ENCODE measurements at places on chromosomes 12 and 14.
A peak's percentile ranks its signal among the peaks of the same experiment; 100 is the strongest.

- no peak overlapping the region for H3K4me3 ChIP-seq
- H3K4me1 ChIP-seq: no peaks in the 10 kb centered on the region
- no peaks in the 10 kb centered on the region for H3K27me3 ChIP-seq
- H3K36me3 ChIP-seq: no peaks in the 10 kb centered on the region
- H3K27ac ChIP-seq: no peak overlapping the region
These were observed 192.9 kb downstream of the SEC23A start for GRCh38 chr14:38910092-38910491.

GRCh38 chr12:93130366-93131054, 201.4 kb upstream of the EEA1 start:
- DNase-seq: no peak
- no peaks in the 10 kb centered on the region for H3K36me3 ChIP-seq
- no peaks in the 10 kb centered on the region for H3K27me3 ChIP-seq
- no peak overlapping the region for H3K4me3 ChIP-seq

GRCh38 chr12:128259556-128260070, 7.4 kb upstream of the TMEM132C start:
- H3K27ac ChIP-seq: no peak overlapping the region
- DNase-seq: peak; percentile 70
- H3K4me3 ChIP-seq: no peak overlapping the region
- H3K4me1 ChIP-seq: no peaks in the 10 kb centered on the region
- H3K27me3 ChIP-seq: no peaks in the 10 kb centered on the region
- H3K36me3 ChIP-seq: no peaks in the 10 kb centered on the region

GRCh38 chr12:58920961-58921861, 907 bp upstream of the LRIG3 start:
- no peaks in the 10 kb centered on the region for H3K27me3 ChIP-seq
- H3K4me1 ChIP-seq: peaks cover 27% of the 10 kb centered on the region
- no peak for DNase-seq
- H3K27ac ChIP-seq: peak overlapping the region; percentile 94
- H3K36me3 ChIP-seq: no peaks in the 10 kb centered on the region

- no peaks in the 10 kb centered on the region for H3K36me3 ChIP-seq
- DNase-seq: peak; percentile 26
- no peaks in the 10 kb centered on the region for H3K27me3 ChIP-seq
- peaks cover 5% of the 10 kb centered on the region for H3K4me1 ChIP-seq
- no peak overlapping the region for H3K27ac ChIP-seq
These were observed 90.6 kb downstream of the PAPOLA start for GRCh38 chr14:96592591-96593386.

- H3K4me1 ChIP-seq: peaks cover 22% of the 10 kb centered on the region
- DNase-seq: no peak
- no peak overlapping the region for H3K4me3 ChIP-seq
- H3K27ac ChIP-seq: no peak overlapping the region
These were observed 747 bp downstream of the HSPB8 start for GRCh38 chr12:119179335-119180021.

DNA sequence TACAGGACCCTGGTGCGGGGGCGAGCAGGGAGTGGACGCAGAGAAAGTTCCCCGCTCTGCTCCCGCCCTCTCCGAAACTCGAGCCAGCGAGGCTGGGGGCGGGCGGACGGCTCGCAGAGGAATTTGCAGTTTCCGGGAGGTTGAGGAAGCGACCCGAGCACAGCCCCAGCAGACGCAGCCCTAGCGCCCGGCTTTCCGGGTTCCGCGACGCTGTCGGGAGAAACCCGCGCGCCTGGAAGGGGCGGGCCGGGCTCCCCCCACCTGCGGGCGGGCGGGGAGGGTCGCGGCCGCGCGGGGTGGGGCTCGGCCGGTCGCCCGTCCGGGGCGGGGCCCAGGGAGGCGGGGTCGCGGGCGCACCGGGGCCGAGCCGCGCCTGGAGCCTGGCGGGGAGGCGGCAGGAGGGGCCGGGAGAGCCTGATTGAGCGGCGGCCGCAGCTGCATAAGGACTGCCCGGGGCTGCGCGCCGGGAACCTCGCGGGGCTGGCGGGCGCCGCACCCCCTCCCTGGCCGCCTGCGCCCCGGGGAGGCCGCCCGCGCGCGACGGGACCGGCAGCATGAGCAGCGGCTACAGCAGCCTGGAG, at the start of gene RASSF3:
TSS of gene RASSF3 (plus strand) at position 417 of the 581 bp plus-strand sequence. CDS start at position 555, 138 bp downstream.
- peak; percentile 74 for DNase-seq
- peak within 1 kb of the TSS; percentile 96 for H3K27ac ChIP-seq
- H3K27me3 ChIP-seq: no peaks in the 10 kb centered on the region
- H3K36me3 ChIP-seq: no peaks in the 10 kb centered on the region

GRCh38 chr14:93946104-93946503, 19.0 kb downstream of the FAM181A start:
- no peak overlapping the region for H3K27ac ChIP-seq
- DNase-seq: no peak
- no peaks in the 10 kb centered on the region for H3K36me3 ChIP-seq
- H3K4me3 ChIP-seq: no peak overlapping the region
- peaks cover 10% of the 10 kb centered on the region for H3K4me1 ChIP-seq

- no peaks in the 10 kb centered on the region for H3K4me1 ChIP-seq
- H3K4me3 ChIP-seq: no peak overlapping the region
- no peaks in the 10 kb centered on the region for H3K36me3 ChIP-seq
- no peak for DNase-seq
- H3K27ac ChIP-seq: no peak overlapping the region
These were observed 53.4 kb upstream of the NAV3 start for GRCh38 chr12:77777274-77777673.

DNA sequence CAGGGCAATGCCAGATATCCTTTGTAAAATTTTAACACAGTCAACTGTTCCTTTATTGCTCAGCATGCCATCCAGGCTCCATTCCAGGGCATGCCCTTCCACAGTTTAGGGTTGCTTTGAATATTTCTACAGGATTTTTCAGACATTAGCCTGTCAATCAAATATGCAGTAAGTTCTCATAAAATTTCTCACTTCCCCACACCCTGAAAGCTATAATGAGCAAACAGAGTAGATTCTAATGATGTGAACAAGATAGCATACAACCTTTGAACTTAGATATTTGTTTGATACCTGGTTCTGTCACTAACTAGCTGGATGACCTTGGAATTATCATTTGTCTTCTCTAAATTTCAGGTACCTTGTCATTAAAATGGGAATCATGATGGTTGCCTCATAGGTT, 251.2 kb downstream of the SYT1 start:
- no peaks in the 10 kb centered on the region for H3K36me3 ChIP-seq
- no peak overlapping the region for H3K27ac ChIP-seq
- no peak overlapping the region for H3K4me3 ChIP-seq

DNA sequence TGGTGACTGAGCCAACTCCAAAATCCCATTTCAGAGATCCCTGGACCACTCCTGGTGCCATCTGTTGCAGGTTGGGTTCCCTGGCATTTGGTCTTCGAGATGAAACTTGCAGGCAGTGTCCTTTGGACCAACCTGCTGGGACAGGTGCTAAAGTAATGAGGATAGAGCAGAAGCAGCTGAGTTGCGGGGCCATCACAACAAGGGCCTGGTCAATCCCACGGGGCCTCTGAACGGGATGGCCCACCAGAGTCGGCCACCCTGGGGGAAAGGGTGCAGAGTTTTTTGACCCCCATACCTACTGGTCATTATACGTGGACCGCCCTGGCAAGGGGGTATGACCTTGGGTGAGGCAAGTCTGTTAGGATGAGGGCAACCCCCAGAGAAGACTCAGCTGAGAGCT, 39.3 kb downstream of the DLK1 start:
- H3K27ac ChIP-seq: no peak overlapping the region
- DNase-seq: no peak
- H3K4me1 ChIP-seq: peaks cover 14% of the 10 kb centered on the region
- H3K4me3 ChIP-seq: no peak overlapping the region
- H3K27me3 ChIP-seq: no peaks in the 10 kb centered on the region

- no peaks in the 10 kb centered on the region for H3K4me1 ChIP-seq
- no peaks in the 10 kb centered on the region for H3K36me3 ChIP-seq
- H3K27me3 ChIP-seq: peaks cover 2% of the 10 kb centered on the region
- no peak overlapping the region for H3K27ac ChIP-seq
- no peak for DNase-seq
These were observed 134.2 kb downstream of the TMEM30B start for GRCh38 chr14:61146899-61147298.

GRCh38 chr14:94710731-94711130, 59.2 kb downstream of the GSC start:
- no peak overlapping the region for H3K27ac ChIP-seq
- no peak overlapping the region for H3K4me3 ChIP-seq
- no peaks in the 10 kb centered on the region for H3K36me3 ChIP-seq
- no peaks in the 10 kb centered on the region for H3K4me1 ChIP-seq
- DNase-seq: no peak

GRCh38 chr14:103002578-103003350, 54.6 kb downstream of the CDC42BPB start:
- no peaks in the 10 kb centered on the region for H3K27me3 ChIP-seq
- no peak overlapping the region for H3K4me3 ChIP-seq
- H3K36me3 ChIP-seq: peaks cover 16% of the 10 kb centered on the region
- DNase-seq: no peak
- no peaks in the 10 kb centered on the region for H3K4me1 ChIP-seq
- H3K27ac ChIP-seq: no peak overlapping the region

DNA sequence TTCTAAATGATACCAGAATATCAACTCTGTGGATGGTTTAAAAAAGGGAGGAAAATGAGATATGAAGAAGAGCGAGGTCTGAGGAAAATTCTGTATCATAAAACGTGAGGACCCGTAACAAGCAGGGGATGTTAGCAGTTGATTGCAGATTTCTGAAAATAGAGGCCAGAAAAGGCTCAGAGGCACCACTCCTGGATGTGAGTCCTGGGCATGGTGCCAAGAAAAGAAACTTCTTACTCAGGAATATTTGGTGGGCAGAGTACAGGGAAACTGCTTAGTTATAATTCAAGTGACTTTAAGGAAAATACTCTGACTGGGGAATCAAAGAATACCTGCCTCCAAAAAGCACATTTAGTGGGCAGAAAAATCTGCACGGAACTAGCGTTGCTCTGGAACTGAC, 85.5 kb downstream of the PRICKLE1 start:
- H3K27ac ChIP-seq: no peak overlapping the region
- no peaks in the 10 kb centered on the region for H3K4me1 ChIP-seq
- H3K36me3 ChIP-seq: no peaks in the 10 kb centered on the region
- no peak overlapping the region for H3K4me3 ChIP-seq
- H3K27me3 ChIP-seq: no peaks in the 10 kb centered on the region
- DNase-seq: no peak

- H3K27ac ChIP-seq: no peak overlapping the region
- H3K27me3 ChIP-seq: no peaks in the 10 kb centered on the region
- no peaks in the 10 kb centered on the region for H3K4me1 ChIP-seq
- peak overlapping the region; percentile 11 for H3K4me3 ChIP-seq
- DNase-seq: no peak
These were observed 6.5 kb downstream of the SLC22A17 start for GRCh38 chr14:23345987-23346692.

- no peak overlapping the region for H3K4me3 ChIP-seq
- H3K27me3 ChIP-seq: no peaks in the 10 kb centered on the region
- H3K27ac ChIP-seq: no peak overlapping the region
- H3K4me1 ChIP-seq: peaks cover 14% of the 10 kb centered on the region
- DNase-seq: no peak
- no peaks in the 10 kb centered on the region for H3K36me3 ChIP-seq
These were observed 14.5 kb upstream of the TFCP2 start for GRCh38 chr12:51187370-51187987.

- H3K36me3 ChIP-seq: no peaks in the 10 kb centered on the region
- no peak overlapping the region for H3K4me3 ChIP-seq
- no peak for DNase-seq
These were observed 26.4 kb downstream of the ITPR2 start for GRCh38 chr12:26806556-26806955.

- no peak overlapping the region for H3K4me3 ChIP-seq
- H3K4me1 ChIP-seq: no peaks in the 10 kb centered on the region
- no peak for DNase-seq
- H3K36me3 ChIP-seq: no peaks in the 10 kb centered on the region
- peaks cover 5% of the 10 kb centered on the region for H3K27me3 ChIP-seq
These were observed 17.9 kb downstream of the CPM start for GRCh38 chr12:68915055-68915454.

GRCh38 chr12:102759466-102759865, 157.6 kb downstream of the PAH start:
- no peaks in the 10 kb centered on the region for H3K27me3 ChIP-seq
- H3K36me3 ChIP-seq: no peaks in the 10 kb centered on the region
- no peaks in the 10 kb centered on the region for H3K4me1 ChIP-seq
- DNase-seq: no peak

DNA sequence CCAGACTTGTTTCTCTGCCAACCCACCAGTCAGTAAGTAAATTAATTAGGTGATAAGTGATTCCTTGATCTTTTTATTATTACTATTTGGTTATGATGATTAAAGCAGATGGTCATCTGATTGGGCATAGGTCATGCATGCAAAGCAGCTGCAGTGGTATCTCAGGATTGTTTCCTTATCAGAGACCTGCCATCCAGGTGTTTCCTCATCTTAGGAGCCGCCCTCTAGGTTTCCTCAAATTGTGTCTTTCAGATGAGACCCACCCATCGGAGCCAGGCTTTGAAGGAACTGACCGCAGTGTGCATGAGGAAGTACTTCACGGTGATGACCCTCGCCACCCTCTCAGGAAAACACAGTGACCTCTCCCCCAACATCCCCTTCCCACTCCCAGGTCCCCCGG, 63.3 kb downstream of the ZFP36L1 start:
- H3K36me3 ChIP-seq: no peaks in the 10 kb centered on the region
- H3K27ac ChIP-seq: no peak overlapping the region

- no peak overlapping the region for H3K4me3 ChIP-seq
- H3K4me1 ChIP-seq: peaks cover 1% of the 10 kb centered on the region
- no peaks in the 10 kb centered on the region for H3K36me3 ChIP-seq
- no peaks in the 10 kb centered on the region for H3K27me3 ChIP-seq
- H3K27ac ChIP-seq: no peak overlapping the region
These were observed 124.5 kb downstream of the BTG1 start for GRCh38 chr12:92020983-92021665.

GRCh38 chr14:34050606-34051005, 99.7 kb upstream of the EGLN3 start:
- no peaks in the 10 kb centered on the region for H3K27me3 ChIP-seq
- no peaks in the 10 kb centered on the region for H3K4me1 ChIP-seq
- no peak for DNase-seq
- no peak overlapping the region for H3K4me3 ChIP-seq
- no peaks in the 10 kb centered on the region for H3K36me3 ChIP-seq

Measured in neuronal stem cell (in vitro differentiated cells).